ENCODE measurements at places on chromosomes 13 and 19.

GRCh38 chr19:30373593-30373992 lies 1.4 kb downstream of the ZNF536 start:
- no peak for DNase-seq

- no peak for DNase-seq
These were observed 4.2 kb upstream of the MYH14 start for GRCh38 chr19:50199259-50199555.

GRCh38 chr13:73167028-73167820 lies 108.4 kb downstream of the KLF5 start:
- no peak for DNase-seq

GRCh38 chr13:81184556-81185265 lies 843.8 kb upstream of the SPRY2 start:
- DNase-seq, result no peak

DNA sequence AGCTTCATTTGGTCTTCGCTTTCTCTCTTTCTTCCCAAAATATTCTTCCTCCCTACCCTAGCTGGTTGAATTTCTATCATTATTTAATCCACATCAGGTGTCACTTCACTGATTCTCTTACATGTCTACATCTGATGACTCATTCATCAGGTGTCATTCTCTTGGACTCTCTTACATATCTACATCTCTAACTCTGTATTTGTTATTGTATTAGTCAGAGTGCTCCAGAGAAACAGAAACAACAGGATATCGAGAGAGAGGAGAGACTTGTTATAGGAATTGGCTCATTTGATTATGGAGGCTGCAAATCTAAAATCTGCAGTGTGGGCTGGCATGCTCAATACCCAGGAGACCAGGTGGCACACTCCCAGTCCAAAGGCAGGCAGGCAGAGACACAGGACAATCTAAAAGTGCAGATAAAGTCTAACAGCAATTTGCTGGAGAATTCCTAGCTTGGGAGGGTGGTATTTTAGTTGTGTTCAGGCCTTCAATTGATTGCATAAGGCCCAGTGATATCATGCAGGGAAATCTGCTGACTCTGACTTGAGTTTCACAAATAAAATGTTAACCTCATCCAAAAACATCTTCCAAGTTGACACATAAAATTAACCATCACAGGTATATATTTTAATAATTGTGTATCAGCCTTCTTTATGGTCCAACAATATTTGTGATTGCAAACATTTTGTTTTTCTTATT lies 541.4 kb upstream of the SLITRK5 start:
- no peak for DNase-seq

DNA sequence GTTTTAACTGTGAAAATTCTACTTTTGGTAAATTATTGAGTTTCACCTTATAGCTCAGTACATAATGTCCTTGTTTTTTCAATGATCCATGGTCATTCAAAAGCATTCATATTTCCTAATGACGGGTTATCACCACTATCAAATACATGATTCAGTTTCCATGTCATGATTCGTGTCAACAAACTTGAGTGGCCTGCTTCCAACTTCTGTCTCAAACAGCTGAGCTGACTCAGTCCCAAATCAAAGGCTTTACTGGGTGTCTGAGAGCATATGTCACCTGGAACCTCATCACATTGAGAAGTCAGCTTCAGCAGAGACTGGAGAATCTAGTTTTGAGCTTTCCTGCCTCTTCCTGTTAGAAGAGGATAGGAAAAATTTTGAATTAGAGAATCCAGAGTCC lies 40.3 kb upstream of the SGCG start:
- no peak for DNase-seq

DNA sequence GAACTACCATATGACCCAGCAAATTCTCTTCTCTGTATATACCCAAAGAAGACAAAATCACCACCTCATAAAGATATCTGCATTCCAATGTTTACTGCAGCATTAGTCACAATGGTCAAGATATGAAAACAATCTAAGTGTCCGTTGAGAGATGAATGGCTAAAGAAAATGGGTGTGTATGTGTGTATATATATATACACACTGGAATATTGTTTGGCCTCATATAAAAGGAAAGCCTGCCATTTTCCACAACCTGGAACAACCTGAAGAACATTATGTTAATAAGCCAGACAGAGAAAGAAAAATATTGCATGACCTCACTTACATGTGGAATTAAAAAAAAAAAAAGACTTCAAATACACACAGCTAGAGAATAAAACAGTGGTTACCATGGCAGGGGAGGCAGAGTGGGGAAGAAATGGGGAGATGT lies 29.5 kb upstream of the RBM26 start:
- DNase-seq, result no peak

DNA sequence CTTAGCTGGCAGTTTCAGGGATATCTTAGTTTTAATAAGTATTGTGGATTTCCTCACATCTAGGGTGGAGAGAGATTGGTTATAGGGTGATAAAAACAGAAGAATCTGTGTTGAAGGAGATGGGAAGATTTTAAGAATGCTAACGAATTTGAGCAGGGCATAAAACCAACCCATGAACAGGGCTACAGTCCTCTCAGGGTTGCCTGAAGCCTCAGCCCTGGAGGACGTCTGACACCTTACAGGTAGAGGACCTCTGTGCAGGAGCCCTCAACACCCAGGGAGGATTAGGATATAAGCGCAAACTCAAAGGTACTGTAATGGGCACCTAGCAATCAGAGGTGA lies 461 bp upstream of the WASF3 start:
- DNase-seq, result no peak

- no peak for DNase-seq
These were observed 24.8 kb downstream of the C2CD4C start for GRCh38 chr19:383922-384798.

GRCh38 chr13:36530050-36530789 lies 97.9 kb downstream of the CCNA1 start:
- no peak for DNase-seq

DNA sequence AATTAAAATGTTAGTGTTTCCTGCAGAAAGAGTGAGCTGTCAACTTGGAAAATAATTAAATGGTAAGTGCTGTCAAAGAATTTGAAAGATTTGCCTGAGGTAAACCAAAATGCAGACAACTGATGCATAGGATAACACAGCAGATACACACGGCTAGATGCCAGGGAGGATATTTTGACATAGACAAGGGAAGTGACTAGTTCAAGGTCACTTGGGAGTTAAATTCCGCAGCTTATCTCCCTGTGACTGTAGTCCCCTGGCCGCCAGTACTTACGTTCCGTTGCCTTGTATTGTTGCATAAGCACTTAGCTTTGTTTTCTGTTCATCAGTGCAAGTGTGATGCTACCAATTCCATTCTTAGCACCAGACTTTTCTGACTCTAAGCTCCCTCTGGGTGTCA lies 247.3 kb upstream of the MAB21L1 start:
- DNase-seq, result no peak

DNA sequence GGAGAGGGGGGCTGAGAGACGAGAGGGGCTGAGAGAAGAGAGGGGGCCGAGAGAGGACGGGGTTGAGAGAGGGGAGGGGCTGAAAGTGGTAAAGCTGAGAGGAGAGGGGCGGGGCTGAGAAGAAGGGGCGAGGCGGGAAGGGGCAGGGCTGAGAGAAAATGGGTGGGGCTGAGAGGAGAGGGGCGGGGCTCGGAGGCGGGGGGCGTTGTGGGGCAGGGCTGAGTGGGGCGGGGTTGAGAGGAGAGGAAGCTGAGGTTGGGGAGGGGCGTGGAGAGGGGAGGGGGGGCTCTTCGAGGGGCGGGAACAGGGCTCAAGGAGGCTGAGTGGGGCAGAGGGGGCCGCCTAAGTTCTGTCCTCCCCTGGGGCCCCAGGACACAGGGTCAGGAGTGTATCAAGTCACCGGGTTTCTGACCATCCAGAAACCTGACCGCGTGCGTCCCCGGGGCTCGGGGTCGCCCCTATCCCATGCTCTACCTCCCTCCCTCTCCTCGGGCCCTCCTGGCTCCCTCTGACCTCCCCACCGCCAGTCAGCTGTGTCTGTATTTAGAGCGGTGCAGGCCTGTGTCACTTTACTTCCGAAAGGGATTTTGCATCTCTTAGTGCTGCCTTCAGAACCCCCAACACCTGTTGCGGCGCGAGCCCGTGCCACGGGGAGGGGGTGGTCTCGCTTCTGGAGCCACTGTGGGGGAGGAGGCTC lies 38.6 kb upstream of the SEMA6B start:
- DNase-seq, result peak; percentile 74

DNA sequence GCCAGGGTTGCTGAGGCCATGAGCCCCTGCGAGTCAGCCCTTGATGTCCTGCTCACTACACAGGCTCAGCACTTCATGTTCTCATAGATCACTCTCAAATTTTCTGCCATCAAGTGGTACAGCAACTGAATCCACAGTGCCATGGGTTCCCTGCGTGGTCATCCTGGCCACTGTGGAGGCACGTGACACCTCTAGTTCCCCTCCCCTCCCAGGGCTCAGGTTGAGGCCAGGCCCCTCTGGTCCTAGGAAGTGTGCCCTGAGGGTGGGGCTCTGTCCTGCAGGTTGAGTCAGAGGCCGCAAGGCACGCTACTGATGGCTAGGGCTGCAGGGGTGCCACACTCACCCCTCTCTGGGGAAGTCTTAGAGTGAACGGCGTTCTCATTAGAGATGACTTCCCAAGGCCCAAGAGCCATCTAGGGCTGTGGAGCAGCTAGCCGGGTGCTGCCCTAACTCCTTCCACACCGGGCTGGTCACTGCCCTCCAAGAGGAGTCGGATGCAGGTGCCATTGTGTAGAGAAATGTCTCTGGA lies 39.8 kb upstream of the TPM4 start:
- DNase-seq, result no peak

- DNase-seq, result no peak
These were observed 91.1 kb downstream of the RAB20 start for GRCh38 chr13:110470272-110471009.

DNA sequence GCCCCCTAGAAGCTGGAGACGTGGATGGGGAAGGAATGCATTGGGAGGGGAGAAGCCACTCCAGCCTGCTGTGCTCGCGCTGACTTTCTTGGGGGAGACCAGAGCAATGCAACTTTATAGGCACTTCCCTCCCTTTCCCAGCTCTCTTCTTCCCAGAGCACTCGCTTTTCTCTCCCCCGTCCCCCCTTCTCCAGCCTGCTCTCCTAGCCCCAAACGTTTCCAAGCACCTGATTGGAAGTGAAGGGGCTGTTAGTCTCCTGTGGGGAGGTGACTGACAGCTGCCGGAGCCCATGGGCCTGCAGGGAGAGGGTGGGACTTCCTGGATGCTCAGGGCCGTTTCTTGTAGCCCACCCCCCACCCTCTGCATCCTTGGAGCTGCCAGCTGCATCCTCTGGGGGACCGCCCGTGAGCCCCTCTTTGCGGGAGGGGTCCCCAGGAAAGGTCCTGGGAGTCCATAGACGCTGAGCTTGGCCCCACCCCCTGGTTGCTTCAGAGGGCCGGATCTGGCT lies 2.5 kb downstream of the HDGFL2 start:
- DNase-seq, result peak; percentile 46

GRCh38 chr19:35710784-35711723 lies 6.7 kb downstream of the ZBTB32 start:
- no peak for DNase-seq

- DNase-seq, result no peak
These were observed 470 bp downstream of the C3 start for GRCh38 chr19:6719992-6720368.

- DNase-seq, result no peak
These were observed 317 bp downstream of the LYL1 start for GRCh38 chr19:13102416-13102665.

- DNase-seq, result no peak
These were observed 3.1 kb upstream of the GTF3A start for GRCh38 chr13:27421101-27421871.

DNA sequence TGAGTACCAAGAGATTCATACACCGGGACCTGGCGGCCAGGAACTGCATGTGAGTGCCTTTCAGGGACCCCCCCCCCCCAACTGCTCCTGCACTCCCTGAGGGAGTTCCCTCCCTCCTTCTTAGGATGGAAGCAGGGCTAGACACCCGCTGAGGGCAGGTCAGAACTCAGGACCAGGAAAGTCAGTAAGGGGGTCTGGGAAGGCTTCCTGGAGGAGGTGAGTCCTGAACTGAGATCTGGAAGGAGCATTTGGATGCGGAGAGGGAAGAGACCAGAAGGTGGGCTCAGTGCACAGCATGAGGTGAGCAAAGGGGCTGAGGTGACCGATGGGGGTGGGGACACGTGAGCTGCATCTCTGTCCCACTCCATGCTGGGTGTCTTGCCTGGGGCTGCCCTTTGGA lies 10.5 kb upstream of the HNRNPUL1 start:
- DNase-seq, result no peak

- DNase-seq, result no peak
These were observed 1.5 kb downstream of the ZNF235 start for GRCh38 chr19:44303320-44303719.

- no peak for DNase-seq
These were observed 635 bp upstream of the PCCA start for GRCh38 chr13:100088273-100088643.

DNA sequence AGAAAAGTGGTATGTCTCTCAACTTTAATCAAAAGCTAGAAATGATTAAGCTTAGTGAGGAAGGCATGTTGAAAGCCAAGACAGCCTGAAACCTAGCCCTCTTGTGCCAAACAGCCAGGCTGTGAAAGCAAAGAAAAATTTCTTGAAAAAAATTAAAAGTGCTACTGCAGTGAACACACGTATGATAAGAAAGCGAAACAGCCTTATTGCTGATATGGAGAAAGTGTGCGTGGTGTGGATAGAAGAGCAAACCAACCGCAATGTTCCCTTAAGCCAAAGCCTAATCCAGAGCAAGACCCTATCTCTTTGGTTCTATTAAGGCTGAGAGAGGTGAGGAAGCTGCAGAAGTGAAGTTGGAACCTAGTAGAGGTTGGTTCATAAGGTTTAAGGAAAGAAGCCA lies 96.4 kb downstream of the ZDHHC20 start:
- no peak for DNase-seq

DNA sequence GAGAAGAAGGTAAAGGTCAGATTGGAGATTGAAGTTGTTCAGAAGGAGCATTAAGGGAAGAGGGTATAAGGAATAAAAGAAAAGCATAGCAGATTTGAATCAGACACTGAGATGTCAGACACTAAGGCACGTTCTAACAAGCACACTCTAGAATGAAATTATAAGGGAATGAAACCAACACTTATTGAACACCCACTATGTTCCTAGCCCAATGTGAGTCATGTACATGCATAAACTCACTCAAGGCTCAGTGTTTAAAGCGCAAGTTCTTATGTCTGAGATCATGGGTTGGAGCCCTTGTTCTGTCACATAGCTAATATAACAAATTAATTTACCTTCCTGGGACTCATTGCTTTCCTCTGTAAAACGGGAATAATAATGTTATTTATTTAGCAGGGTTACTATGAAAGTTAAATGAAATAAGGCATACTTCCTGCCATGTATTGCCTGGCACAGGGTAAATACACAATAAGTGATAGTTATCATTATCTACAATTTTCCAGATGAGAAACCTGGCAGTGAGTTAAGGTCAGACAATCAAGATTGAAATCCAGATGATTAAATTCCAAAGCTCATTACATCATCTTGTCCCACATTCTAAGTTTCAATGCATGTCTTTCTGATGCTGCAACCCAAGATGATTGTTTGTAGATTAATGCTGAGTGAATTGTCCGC lies 68.3 kb upstream of the DACH1 start:
- no peak for DNase-seq

DNA sequence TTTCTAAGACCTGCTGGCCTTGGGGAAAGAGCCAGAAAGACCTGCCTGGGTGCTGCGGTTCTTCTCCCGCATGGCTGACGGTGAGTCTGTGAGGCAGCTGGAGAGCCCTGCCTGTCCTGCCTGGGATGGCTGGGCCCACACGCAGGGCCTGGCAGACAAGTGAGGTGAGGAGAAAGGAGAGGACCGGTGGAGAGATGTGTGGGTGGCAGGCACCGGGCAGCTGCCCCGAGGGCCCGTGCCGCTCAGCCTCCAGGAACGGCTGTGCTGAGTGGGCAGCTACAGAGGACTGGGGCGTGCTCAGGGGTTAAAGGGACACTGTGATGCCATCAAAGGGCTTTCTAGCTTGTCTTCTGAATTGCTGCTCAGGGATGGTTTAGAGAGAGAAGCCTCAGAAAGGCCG lies 53.8 kb downstream of the MLLT1 start:
- DNase-seq, result no peak
